ENCODE measurements at places on chromosomes 1 and 21.

DNA sequence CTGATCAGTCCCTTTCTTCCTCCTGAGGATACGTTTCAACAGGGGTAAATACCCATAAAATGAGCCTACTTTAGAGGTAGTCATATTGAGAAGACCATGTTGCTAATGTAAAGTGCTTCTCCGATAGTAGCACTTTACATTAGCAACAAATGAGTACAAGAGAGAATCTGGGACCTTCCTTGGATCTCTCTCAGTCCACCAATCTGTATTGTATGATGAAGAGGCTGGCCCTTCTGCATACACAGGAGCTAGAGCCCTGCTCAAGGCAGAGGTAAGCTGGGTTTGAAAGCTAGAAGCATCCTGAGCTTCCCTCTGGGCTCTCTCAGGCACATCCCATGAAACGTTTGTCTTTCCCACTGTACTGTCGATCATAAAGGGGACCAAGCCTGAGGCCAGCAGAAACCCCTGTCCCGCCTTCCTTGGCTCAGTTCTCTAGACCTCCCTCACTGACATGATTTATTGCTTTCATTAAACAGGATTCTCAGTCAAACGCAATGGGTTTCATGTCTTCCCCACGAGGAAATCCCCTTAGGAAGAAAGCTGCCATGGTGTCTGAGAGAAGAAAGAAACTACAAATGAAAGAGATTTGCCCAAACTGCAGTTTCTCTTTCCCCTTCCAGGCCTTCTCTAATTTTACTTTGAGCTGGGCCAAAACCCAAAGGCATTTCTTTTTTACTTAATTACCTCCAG is 62.8 kb upstream of the BCAR3 start:
- DNase-seq, result no peak

DNA sequence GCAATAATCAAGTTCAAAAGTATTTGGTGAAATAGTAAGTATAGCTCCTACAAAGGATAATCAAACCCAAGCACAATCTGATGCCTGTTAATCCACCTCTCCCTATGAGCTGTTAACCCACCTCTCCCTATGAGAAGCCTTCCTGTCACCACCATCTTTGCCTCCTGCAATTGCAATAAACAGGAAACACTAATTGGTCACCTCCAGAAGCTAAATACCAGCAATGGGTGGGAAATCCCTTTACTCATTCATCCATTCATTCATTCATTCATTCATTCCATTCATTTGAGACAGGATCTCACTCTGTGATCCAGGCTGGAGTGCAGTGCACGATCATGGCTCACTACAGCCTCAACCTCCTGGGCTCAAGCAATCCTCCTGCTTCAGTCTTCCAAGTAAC is 132.8 kb downstream of the RERE start:
- no peak for DNase-seq

DNA sequence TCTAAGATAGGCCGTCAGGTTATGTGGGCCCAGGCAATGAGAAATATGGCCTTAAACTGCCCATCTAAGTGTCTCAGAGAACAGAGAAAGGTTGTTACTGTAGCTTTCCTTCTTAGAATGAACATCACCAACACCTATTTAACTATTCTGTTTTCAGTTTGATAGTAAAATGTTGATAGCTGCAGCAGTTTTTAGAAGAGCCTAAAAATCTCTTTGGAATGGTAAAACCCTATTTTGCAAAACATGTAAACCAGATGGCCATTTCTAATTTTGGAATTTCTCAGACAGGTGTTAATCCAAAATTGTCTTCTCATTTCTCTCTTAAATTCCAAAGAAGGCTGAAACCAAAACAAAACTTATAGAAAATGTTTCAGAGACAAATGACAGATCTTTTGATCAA is 57.5 kb downstream of the DIPK1A start:
- no peak for DNase-seq

DNA sequence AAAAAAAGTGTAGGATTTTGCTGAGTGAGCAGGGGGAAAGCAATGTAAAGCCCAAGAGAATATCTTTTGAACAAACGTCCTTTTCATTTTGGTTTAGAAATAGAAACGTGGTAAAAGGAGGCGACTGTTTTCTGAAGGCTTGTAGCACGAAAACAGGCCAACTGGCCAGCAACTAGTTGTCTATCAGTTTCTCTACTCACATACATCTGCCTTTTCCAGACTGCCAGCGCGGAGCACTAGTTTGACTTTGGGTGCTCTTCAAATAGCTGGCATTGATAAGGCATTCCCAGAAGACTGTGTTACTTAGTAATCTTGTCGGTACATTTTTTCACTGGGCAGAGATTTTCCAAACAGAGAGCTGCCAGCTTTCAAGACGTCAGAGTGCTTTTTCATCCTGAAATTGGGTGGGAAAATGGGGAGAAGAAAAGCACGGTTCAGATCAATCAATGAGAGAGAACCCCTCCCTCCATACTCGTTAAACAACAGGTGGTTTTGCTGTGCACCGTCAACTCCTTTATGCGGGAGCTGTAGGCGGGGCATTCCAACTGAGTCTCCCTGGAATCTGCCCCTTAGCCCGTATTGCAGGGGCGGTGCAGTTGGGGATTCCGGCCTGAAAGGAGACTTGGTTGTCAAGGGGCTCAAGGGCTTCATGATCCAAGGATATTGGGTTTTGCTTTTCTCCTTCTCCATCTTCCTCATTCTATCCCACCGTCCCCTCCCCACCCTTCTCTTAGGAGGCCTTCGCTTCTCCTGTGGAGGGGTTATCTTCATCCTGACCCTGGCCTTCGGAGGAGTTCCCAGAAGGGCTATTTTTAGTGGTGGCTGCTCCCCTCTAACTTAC is 884 bp upstream of the LRRC8C start:
- DNase-seq, result no peak

- DNase-seq, result no peak
Observed at GRCh38 chr1:151061704-151062103, 1.5 kb downstream of the MLLT11 start.

- DNase-seq, result peak; percentile 73
Observed at GRCh38 chr1:36350659-36351226, 27.3 kb upstream of the EVA1B start.

- DNase-seq, result no peak
Observed at GRCh38 chr1:42761567-42761966, 5.3 kb downstream of the P3H1 start.

- DNase-seq, result peak; percentile 10
Observed at GRCh38 chr1:100249155-100249536, 488 bp downstream of the DBT start.

DNA sequence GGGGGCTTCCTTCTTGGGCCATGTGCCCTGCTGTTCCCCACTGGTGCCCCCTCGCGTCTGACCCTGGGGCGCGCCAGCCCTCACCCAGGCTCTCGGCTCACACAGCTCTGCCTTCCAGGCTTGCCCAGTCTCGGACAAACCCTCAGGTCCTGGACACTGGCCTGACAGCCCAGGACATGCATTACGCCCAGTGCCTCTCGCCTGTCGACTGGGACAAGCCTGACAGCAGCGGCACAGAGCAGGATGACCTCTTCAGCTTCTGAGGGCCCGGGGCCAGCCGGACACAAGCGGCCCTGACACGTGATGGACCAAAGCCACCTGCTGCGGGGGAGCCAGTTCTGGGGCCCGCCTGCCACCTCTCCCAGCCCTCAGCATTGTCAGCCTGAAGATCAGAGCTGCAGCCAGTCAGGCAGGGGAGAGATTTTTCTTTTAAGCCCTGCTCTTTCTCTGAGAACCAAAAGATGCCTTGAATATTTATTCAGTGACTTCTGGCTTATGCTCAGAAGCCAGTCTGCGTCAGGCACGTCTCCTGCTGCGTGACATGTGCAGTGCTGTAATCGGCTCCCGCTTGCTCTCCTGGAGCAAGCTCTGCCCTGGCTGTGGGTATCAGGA is 23.4 kb downstream of the LDLRAP1 start:
- no peak for DNase-seq

GRCh38 chr1:65512967-65513780 is 92.7 kb downstream of the LEPR start:
- no peak for DNase-seq

DNA sequence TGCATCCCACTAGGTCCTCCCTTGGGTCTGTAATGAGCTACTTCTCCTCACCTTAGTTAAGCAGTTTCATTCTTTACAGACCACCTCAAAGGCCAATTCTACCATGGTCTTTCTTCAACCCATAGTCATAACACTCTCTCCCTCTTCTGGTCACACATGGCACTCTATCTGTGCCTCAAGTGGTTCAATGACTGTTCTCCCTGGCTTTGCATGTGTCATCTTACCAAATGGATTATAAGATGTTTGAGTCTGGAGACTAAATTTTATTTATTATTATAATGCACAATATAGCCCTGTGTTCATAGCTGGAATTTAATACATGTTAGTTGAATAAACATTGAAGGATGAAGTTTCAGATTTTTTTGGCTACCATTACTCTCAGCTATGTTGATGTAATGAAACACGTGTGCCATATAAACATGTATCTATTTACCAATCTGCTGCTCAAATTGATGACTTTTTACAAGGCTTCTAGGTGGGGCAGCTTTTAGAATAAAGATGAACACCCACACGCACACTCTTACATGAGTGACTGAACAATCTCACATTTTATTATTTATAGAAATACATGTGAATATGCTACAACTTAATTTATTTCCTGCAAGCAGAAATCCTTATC is 102.1 kb downstream of the RUNX1 start:
- no peak for DNase-seq

- DNase-seq, result no peak
Observed at GRCh38 chr1:53511933-53512806, 53.0 kb downstream of the DMRTB1 start.

DNA sequence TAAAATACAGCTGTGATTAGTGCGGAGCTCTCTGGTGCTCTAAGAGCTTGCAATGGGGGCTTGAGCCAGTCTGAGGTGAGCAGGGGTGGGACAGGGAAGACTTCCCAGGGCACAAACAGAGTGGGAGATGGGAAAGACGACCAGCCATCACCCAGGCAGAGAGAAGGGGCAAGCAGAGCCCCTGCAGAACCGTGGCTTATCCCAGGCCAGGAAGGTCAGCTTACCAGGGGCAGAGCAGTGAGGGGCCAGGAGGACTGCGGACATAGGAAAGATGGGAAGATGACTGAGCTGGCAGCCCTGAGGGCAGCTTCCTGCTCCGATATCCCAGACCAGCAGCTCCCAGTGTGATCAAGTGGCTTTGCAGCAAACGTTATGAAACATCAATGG is 55.4 kb upstream of the IFFO2 start:
- DNase-seq, result no peak

GRCh38 chr1:147611021-147611426 is 59.3 kb downstream of the ACP6 start:
- no peak for DNase-seq

- no peak for DNase-seq
Observed at GRCh38 chr1:230796626-230797025, 49.4 kb downstream of the CAPN9 start.

DNA sequence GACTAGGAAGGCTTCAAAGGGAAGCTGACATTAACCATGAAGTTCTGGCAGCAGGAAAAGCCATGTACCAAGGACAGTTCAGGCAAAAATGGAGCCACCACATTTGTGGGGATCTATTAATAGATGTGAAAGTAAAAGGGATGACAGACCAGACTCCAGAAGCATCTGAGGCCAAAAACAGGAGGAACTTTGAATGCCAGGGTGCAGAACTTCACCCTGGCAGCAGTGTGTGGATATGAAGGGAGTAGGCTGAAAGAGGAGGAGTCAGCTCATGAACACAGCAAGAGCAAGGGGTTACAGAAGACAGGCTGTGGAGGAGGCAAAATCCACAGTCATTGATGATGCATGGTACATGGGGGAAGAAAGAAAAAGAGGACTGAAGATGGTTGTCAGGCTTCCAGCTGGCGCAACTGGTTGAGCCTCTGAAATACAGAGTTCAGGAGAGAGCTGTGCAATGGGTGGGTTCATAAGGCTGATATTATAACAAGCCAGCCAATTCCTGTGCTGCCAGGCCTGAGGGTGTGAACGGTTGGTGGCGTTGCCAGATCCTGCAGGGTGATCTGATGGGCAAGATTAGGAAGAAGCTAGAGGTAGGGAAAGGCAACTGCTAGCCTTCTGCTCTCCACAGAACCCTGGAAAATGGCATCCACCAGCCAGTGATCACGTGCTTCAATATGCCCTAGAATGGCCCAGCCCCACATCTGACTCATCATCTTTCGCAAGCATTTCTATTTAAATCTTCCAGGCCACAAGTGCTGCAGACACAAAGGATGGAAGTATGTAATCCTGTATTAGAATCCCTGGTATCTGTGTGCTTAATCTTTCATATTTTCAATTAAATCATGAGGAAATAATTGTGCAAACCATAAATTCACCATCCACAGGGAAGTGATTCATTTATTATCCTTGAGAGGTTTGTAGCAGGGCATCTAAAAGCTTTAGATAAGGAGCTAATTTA is 81.9 kb downstream of the SLC25A24 start:
- peak; percentile 81 for DNase-seq
